Memory B cell (primary cell): ENCODE measurements at places on chromosomes 3 and 15.

DNA sequence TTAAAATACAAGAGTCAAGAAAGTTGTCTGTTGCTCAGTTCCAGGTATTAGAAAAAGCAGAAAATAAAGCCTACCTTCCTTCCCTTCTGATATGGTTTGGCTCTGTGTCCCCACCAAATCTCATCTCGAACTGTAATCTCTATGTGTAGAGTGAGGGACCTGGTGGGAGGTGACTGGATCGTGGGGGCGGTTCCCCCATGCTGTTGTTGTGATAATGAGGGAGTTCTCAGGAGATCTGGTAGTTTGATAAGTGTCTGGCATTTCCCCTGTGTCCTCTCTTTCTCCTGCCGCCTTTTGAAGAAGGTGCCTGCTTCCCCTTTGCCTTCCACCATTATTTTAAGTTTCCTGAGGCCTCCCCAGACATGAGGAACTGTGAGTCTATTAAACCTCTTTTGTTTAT lies 288.8 kb upstream of the LMCD1 start:
- no peak overlapping the region for H3K4me3 ChIP-seq
- peaks cover 7% of the 10 kb centered on the region for H3K27me3 ChIP-seq
- no peaks in the 10 kb centered on the region for H3K4me1 ChIP-seq
- no peak for DNase-seq
- H3K36me3 ChIP-seq: peaks cover 2% of the 10 kb centered on the region

DNA sequence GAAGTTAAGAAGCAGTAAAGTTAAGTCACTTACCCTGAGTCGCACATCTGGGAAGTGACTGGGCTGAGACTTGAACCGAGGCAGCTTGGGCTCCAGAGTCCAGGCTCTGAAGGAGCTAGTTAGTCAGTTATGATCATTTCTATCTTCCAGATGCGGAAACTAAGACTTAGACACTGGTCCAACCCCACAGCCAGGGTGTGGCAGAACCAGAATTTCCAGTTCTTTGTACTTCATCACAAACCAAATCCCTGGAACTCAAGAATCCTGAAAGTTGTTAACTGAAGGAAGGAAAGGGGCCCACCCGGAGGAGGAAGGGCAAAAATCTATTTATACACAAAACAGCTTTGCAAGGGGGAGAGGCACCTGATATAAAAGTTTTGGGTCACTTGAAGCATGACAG lies 389.9 kb downstream of the SHQ1 start:
- DNase-seq: no peak
- no peak overlapping the region for H3K4me3 ChIP-seq
- no peak overlapping the region for H3K27ac ChIP-seq
- peaks cover 11% of the 10 kb centered on the region for H3K27me3 ChIP-seq
- peaks cover 5% of the 10 kb centered on the region for H3K4me1 ChIP-seq
- no peaks in the 10 kb centered on the region for H3K36me3 ChIP-seq

- DNase-seq: no peak
- no peaks in the 10 kb centered on the region for H3K27me3 ChIP-seq
- H3K4me3 ChIP-seq: no peak overlapping the region
- H3K36me3 ChIP-seq: peaks cover 12% of the 10 kb centered on the region
- H3K4me1 ChIP-seq: peaks cover 21% of the 10 kb centered on the region
Measured at GRCh38 chr15:76577879-76578512, 241.4 kb downstream of the ISL2 start.

GRCh38 chr3:34107669-34108068 lies 309.2 kb downstream of the PDCD6IP start:
- H3K27me3 ChIP-seq: peaks cover 4% of the 10 kb centered on the region
- H3K4me1 ChIP-seq: peaks cover 10% of the 10 kb centered on the region
- H3K27ac ChIP-seq: no peak overlapping the region
- H3K4me3 ChIP-seq: no peak overlapping the region
- DNase-seq: no peak

GRCh38 chr3:101988596-101988995 lies 139.3 kb downstream of the NFKBIZ start:
- peak overlapping the region; percentile 4 for H3K4me3 ChIP-seq
- H3K27me3 ChIP-seq: no peaks in the 10 kb centered on the region
- peaks cover 22% of the 10 kb centered on the region for H3K4me1 ChIP-seq
- no peaks in the 10 kb centered on the region for H3K36me3 ChIP-seq
